ENCODE measurements at places on chromosomes 7 and 10. TPM values are rescaled to one million over a fixed set of nuclear protein-coding genes. Genes with fewer than 3 reads are reported as not detected.

The SHTN1 gene
- 0.61 TPM for total RNA-seq

- no peaks in the 10 kb centered on the region for H3K36me3 ChIP-seq
- H3K27ac ChIP-seq = no peak overlapping the region
- peaks cover 3% of the 10 kb centered on the region for H3K27me3 ChIP-seq
- H3K4me3 ChIP-seq = no peak overlapping the region
These were observed 152.9 kb upstream of the CSTF2T start for GRCh38 chr10:51852297-51852696.

DNA sequence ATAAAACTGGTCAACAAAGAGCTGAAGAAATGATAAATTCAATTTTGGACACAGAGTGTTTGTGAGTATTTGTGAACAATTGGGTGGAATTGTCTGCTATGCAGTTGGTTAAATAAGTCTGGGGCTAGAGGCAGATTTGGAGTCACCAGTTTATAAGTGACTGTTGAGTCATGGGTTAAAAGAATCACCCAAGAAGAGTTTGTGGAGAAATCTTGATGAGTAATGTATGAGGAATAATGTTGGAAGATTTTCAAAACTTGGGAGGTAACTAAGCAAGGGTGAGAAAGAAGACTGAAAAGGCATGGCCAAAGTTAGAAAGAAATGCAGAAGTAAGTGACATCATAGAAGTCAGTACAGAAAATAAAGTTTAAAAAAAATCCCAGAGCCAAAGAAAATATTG is 750.7 kb downstream of the MAGI2 start:
- DNase-seq = no peak
- H3K27me3 ChIP-seq = no peaks in the 10 kb centered on the region
- H3K36me3 ChIP-seq = no peaks in the 10 kb centered on the region
- no peaks in the 10 kb centered on the region for H3K4me1 ChIP-seq
- H3K4me3 ChIP-seq = no peak overlapping the region
- no peak overlapping the region for H3K27ac ChIP-seq

DNA sequence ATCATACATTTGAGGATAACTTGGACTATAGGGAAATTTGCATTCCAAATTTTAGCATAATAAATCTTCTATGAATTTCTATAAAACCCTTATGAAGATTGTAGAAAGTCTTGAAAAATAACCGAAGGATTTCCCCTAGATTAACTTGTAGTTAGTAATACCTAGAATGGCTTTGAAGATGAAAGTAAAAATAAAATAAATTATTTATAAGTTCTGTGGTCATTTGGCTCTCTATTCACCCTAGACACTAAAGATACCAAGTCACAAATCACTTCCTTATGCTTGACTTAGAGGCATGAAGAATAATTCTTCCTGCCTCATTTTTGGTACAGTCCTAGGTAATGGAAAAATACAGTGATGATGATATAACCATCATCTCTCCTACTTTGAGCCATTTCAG is 79.3 kb downstream of the CSTF2T start:
- H3K36me3 ChIP-seq = no peaks in the 10 kb centered on the region
- H3K27ac ChIP-seq = no peak overlapping the region
- no peak for DNase-seq
- no peaks in the 10 kb centered on the region for H3K4me1 ChIP-seq
- no peaks in the 10 kb centered on the region for H3K27me3 ChIP-seq

- H3K27me3 ChIP-seq = no peaks in the 10 kb centered on the region
- DNase-seq = no peak
- no peaks in the 10 kb centered on the region for H3K36me3 ChIP-seq
- H3K4me3 ChIP-seq = no peak overlapping the region
- no peaks in the 10 kb centered on the region for H3K4me1 ChIP-seq
- no peak overlapping the region for H3K27ac ChIP-seq
These were observed 265.9 kb downstream of the GLRX3 start for GRCh38 chr10:130401860-130402765.

GRCh38 chr10:121873236-121873635 is 54.6 kb downstream of the ATE1 start:
- no peaks in the 10 kb centered on the region for H3K27me3 ChIP-seq
- H3K27ac ChIP-seq = no peak overlapping the region
- H3K36me3 ChIP-seq = peaks cover 7% of the 10 kb centered on the region
- no peak for DNase-seq
- H3K4me3 ChIP-seq = no peak overlapping the region

- H3K4me3 ChIP-seq = no peak overlapping the region
- no peak for DNase-seq
- H3K27ac ChIP-seq = no peak overlapping the region
- no peaks in the 10 kb centered on the region for H3K27me3 ChIP-seq
- peaks cover 11% of the 10 kb centered on the region for H3K4me1 ChIP-seq
- peaks cover 12% of the 10 kb centered on the region for H3K36me3 ChIP-seq
These were observed 10.2 kb downstream of the ZRANB1 start for GRCh38 chr10:124952123-124952522.

The MLXIPL gene
- total RNA-seq = not detected

The CALML5 gene
- not detected for total RNA-seq

The PITX3 gene
- total RNA-seq = not detected

- peaks cover 2% of the 10 kb centered on the region for H3K27me3 ChIP-seq
- no peaks in the 10 kb centered on the region for H3K36me3 ChIP-seq
- no peak overlapping the region for H3K4me3 ChIP-seq
These were observed 57.8 kb downstream of the PHYHIPL start for GRCh38 chr10:59234194-59234593.

GRCh38 chr7:132495936-132496335 is 80.3 kb downstream of the PLXNA4 start:
- DNase-seq = no peak
- H3K4me1 ChIP-seq = peaks cover 22% of the 10 kb centered on the region
- no peak overlapping the region for H3K27ac ChIP-seq
- peaks cover 37% of the 10 kb centered on the region for H3K36me3 ChIP-seq
- no peak overlapping the region for H3K4me3 ChIP-seq

GRCh38 chr10:127921753-127922145 is 14.8 kb downstream of the PTPRE start:
- no peaks in the 10 kb centered on the region for H3K36me3 ChIP-seq
- H3K4me1 ChIP-seq = peaks cover 11% of the 10 kb centered on the region
- DNase-seq = no peak
- H3K27me3 ChIP-seq = no peaks in the 10 kb centered on the region
- no peak overlapping the region for H3K27ac ChIP-seq

GRCh38 chr7:159034988-159035387 is 109.7 kb downstream of the VIPR2 start:
- H3K4me3 ChIP-seq = no peak overlapping the region
- H3K27me3 ChIP-seq = peaks cover 20% of the 10 kb centered on the region
- no peak for DNase-seq
- H3K4me1 ChIP-seq = no peaks in the 10 kb centered on the region
- no peak overlapping the region for H3K27ac ChIP-seq
- no peaks in the 10 kb centered on the region for H3K36me3 ChIP-seq

The IKZF1 gene
- 383 TPM for total RNA-seq

The IL6 gene
- total RNA-seq = 0.64 TPM

- no peak for DNase-seq
- H3K36me3 ChIP-seq = peaks cover 7% of the 10 kb centered on the region
- H3K27ac ChIP-seq = peak overlapping the region; percentile 88
- H3K27me3 ChIP-seq = no peaks in the 10 kb centered on the region
These were observed 90.5 kb upstream of the PLXNA4 start for GRCh38 chr7:132666774-132667172.

GRCh38 chr7:43508461-43508860 is 74.4 kb upstream of the STK17A start:
- no peaks in the 10 kb centered on the region for H3K36me3 ChIP-seq
- peaks cover 2% of the 10 kb centered on the region for H3K4me1 ChIP-seq
- DNase-seq = no peak
- no peak overlapping the region for H3K27ac ChIP-seq
- no peak overlapping the region for H3K4me3 ChIP-seq

DNA sequence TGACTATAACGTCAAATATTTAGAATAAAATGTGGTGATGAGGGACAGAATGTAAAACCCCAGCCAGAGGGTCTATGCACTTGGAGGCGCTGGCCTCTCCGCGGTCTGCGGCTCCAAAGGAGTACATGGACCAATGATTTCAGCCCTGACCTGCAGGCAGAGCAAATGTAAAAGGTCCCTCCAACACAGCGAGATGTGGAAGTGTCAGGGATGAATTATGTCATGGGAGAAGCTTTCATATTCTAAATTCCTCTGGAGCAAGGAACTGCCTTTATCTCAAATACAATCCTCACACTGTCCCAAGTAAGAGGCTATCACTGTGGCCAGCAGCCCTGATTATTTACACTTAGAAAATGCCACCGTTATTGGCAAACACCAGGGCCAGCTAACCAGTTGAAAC is 139.4 kb downstream of the GFRA1 start:
- no peaks in the 10 kb centered on the region for H3K4me1 ChIP-seq
- H3K36me3 ChIP-seq = no peaks in the 10 kb centered on the region
- H3K27ac ChIP-seq = no peak overlapping the region
- no peak overlapping the region for H3K4me3 ChIP-seq

GRCh38 chr7:104225451-104225850 is 17.6 kb upstream of the ORC5 start:
- DNase-seq = no peak
- peaks cover 21% of the 10 kb centered on the region for H3K27me3 ChIP-seq
- H3K36me3 ChIP-seq = no peaks in the 10 kb centered on the region
- H3K4me3 ChIP-seq = no peak overlapping the region
